ENCODE measurements at places on chromosomes 6 and 20.

DNA sequence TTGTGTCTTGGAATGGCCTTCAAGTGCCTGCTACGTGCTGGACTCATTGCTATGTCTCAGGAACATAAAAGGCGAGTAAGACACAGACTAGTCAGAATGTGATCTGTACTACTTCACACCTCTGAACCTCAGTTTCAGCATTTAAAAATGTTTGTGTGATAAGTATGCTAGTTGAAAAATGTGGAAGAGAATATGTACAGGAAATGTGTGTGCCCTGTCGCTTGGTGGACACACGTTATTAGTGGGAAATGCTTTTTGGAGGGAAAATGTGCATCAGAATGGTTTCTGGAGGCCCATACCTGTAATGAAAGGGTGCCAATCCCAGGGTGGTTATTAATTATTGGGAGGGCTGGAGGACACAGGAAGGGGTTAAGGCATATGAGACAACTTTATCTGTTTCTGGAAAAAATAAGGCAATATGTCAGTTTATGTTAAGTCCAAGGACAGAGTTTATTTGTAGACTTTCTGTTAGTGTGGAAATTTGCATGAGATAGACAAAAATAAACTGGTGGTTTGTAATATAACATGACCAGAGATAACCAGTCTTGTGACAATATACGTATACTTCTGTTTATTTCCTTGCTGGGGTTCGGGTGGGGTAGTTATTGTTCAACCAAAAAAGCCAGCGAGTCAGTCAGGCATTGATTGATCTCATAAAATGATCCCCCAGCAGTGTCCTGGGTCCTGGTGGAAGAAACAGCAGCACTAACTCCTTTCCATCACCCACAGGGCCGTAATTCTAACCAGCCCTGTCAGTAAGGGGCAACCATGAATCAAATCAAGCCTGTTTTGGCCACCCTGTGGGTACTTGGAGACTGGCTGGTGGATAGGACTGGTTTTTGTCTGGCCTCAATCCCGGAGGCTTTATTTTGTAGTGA lies 117.9 kb downstream of the JARID2 start:
- no peak for DNase-seq

GRCh38 chr6:155372256-155372655 lies 58.0 kb upstream of the TFB1M start:
- DNase-seq = no peak

- no peak for DNase-seq
These were observed at the start of gene SNX9 for GRCh38 chr6:157823001-157823527. TSS of gene SNX9 (plus strand) at chr6:157823246. CDS start at chr6:157823435, 189 bp downstream.

DNA sequence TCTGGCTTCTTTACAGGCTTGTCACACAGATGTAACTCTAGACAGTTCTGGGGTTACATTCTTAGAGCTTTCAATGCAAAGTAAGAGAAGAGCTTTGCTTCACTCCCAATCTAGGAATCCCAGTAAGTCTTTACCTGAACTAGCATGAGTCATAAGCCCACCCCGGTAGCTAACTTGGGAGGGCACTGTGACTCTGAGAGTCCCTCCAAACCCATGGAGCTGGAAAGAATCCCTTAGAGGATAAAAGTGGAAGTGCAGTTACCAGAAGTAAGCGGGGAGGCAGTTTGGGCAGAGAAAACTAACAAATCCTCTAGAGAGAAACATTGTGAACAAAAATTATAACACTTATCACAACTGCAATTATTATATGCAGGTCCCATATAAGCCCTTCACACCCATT lies 84.0 kb upstream of the SMLR1 start:
- peak; percentile 66 for DNase-seq

GRCh38 chr20:9884666-9885065 lies 45.8 kb upstream of the PAK5 start:
- no peak for DNase-seq

- DNase-seq = no peak
These were observed 113.5 kb upstream of the GLP1R start for GRCh38 chr6:38935051-38935450.

GRCh38 chr6:43219814-43220213 lies 9.5 kb downstream of the DNPH1 start:
- no peak for DNase-seq

GRCh38 chr6:34143196-34143883 lies 2.5 kb downstream of the GRM4 start:
- no peak for DNase-seq

GRCh38 chr20:45392733-45393132 lies 14.6 kb upstream of the TP53TG5 start:
- DNase-seq = no peak

Data from H1 (cell line).